ENCODE measurements at places on chromosomes 2 and 18.

DNA sequence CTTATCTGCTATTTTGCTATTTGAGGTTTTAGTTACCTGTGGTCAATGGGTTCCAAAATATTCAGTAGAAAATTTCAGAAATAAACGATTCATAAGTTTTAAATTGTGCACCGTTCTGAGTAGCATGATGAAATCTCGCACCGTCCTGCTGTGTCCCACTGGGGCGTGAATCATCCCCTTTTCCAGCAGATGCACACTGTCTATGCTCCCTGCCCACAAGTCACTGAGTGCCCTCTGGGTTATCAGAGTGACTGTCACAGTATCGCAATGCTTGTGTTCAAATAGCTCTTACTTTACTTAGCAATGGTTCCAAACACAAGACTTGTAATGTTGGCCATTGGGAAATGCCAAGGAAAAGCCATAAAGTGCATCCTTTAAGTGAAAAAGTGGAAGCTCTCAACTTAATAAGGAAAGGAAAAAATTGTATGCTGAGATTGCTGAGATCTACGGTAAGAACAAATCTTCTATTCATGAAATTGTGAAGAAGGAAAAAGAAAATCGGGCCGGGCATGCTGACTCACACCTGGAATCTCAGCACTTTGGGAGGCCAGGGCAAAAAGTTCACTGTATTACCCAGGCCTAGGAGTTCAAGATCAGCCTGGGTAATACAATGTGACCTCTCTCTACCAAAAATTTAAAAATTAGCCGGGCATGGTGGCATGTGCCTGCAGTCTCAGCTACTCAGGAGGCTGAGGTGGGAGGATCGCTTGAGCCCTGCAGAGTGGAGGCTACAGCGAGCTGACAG lies 13.3 kb downstream of the COL4A3 start:
- DNase-seq: no peak
- H3K36me3 ChIP-seq: no peaks in the 10 kb centered on the region
- no peaks in the 10 kb centered on the region for H3K4me1 ChIP-seq
- H3K27ac ChIP-seq: no peak overlapping the region
- no peaks in the 10 kb centered on the region for H3K27me3 ChIP-seq

DNA sequence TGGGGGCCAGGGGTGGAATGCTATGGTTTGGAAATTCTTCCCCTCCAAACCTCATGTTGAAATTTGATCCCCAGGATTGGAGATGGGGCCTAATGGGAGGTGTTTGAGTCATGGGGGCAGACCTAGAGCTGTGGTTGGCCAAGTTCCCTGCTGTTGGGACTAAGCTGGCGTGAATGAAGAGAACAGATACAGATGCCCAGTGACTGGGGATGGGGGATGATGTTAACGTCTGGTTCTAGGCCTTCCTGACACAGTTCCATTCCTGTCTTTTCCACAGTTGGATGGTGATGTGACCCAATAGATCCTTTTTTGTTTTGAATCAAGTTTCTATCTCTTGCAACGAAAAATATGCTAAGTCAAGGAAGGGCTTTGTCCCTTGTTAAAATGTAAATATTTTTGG lies 23.7 kb downstream of the KLHL23 start:
- DNase-seq: no peak
- H3K27me3 ChIP-seq: no peaks in the 10 kb centered on the region
- no peak overlapping the region for H3K4me3 ChIP-seq

DNA sequence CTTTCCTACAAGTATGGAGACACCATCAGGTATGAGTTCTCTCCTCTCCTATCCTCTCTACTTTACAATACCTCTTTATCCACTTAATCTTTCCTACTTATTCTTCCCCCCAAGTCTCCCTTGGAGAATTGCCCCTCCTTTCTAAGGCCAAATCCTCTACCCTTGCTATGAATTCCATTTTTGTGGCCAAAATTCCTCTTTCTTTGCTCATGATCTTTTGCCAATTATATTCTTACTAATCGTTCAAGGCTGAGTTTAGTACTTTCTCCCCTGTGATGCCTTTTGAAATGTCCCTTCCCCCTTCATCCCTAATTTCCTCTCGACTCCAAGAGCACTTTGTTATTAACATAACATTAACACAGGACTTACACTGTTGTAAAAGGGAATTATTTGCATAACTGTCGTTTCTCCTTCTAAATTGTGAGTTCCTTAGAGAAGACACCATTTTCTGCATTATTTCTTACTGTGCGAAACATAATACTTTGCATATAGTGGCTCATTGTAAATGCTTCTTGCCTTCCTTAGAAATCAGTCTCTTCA lies 133.4 kb downstream of the KCTD1 start:
- no peak overlapping the region for H3K4me3 ChIP-seq
- H3K36me3 ChIP-seq: no peaks in the 10 kb centered on the region
- no peak for DNase-seq
- no peaks in the 10 kb centered on the region for H3K27me3 ChIP-seq

DNA sequence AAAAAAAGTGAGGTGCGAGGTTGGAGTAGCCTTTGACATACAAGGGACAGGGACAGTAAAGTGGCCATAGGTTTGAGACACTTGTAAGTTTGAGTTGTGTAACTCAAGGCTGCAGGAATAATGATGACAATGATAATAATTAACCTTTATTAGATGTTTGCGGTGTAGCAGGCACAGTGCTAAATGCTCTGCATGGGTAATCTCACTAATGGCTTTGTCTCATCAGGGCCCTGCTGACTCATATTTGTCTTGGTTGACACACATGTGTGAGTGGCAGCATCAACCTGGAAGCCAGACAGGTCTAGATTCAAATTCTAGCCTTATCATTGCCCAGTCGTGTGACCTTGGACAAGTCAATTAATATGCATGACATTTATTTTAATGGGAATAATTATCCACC lies 126.2 kb downstream of the FSHR start:
- no peak for DNase-seq
- no peaks in the 10 kb centered on the region for H3K4me1 ChIP-seq
- no peak overlapping the region for H3K27ac ChIP-seq
- H3K36me3 ChIP-seq: no peaks in the 10 kb centered on the region
- H3K4me3 ChIP-seq: no peak overlapping the region

- H3K27me3 ChIP-seq: no peaks in the 10 kb centered on the region
- H3K4me1 ChIP-seq: 0 out of 2 replicates have a peak, but pooled peaks cover 6% of the 10 kb centered on the region
- no peak overlapping the region for H3K4me3 ChIP-seq
- no peaks in the 10 kb centered on the region for H3K36me3 ChIP-seq
Observed at GRCh38 chr2:144544053-144544452, 24.1 kb upstream of the ZEB2 start.

DNA sequence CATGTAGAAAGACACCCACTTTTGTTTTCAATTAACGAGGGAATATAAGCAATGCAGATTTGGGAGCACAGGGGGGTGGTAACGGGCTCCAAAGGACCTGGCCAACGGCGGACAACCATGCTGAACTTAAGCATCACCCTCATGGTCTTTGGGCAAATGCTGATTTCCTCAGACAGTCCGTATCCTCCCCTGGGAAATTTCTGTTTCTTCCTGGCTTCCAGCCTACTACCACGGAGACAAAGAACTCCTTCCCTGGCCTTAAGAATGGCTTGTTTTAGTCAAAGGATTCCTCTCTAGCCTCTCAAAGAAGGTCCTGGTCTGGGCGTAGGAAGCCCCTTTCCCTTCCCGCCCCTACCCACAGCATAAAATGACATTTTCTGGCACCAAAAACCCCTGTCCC lies 34.3 kb downstream of the EN1 start:
- H3K27me3 ChIP-seq: no peaks in the 10 kb centered on the region
- H3K4me3 ChIP-seq: no peak overlapping the region

GRCh38 chr2:217462121-217462520 lies 540.7 kb downstream of the TNS1 start:
- DNase-seq: no peak
- H3K27me3 ChIP-seq: no peaks in the 10 kb centered on the region
- H3K4me3 ChIP-seq: no peak overlapping the region
- H3K4me1 ChIP-seq: no peaks in the 10 kb centered on the region

DNA sequence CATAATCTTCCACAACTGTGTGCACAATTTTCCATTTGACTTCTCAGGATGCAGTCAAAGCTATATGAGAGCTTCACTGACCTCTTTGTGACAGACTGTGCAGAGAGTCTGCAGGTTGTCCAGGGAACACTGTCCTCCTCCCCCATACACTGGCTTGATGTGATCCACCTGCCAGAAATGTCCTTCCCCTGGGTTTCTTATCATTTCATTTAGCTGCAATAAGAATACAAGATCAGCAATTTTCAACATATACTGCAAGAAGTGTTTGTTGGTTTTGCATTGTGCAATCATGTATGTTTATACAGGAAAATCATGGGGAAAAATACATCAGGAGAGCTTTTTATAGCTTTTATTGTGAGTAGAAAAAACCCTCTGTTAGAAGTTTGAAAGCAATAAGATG lies 150.7 kb downstream of the RAB3GAP1 start:
- H3K36me3 ChIP-seq: no peaks in the 10 kb centered on the region
- no peaks in the 10 kb centered on the region for H3K4me1 ChIP-seq
- H3K27ac ChIP-seq: no peak overlapping the region
- no peak for DNase-seq
- H3K4me3 ChIP-seq: no peak overlapping the region
- H3K27me3 ChIP-seq: no peaks in the 10 kb centered on the region

DNA sequence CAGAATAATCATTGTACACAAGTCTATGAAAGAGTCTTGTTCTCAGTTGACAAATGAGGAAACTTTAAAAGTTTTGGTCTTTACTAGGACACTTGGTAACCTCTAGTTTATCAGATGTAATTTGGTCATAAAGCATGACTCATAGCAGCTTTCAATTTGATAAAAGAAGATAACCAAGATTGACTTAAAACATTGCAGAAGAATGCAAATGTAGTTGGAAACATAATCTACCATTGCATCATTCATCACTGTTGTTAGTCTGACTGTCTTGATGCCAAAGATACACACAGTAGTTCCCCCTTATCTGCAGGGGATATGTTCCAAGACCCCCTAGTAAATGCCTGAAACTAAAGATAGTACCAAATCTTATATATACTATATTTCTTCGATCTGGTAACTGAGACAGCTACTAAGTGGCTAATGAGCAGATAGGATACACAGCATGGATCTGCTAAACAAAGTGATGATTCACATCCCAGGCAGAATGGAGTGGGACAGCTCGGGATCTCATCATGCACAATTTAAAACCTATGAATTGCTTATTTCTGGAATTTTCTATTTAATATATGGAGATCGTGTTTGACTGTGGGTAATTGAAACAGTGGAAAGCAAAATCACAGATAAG lies 131.4 kb upstream of the CCDC68 start:
- no peak for DNase-seq
- no peaks in the 10 kb centered on the region for H3K36me3 ChIP-seq
- no peak overlapping the region for H3K4me3 ChIP-seq
- H3K4me1 ChIP-seq: no peaks in the 10 kb centered on the region
- H3K27ac ChIP-seq: no peak overlapping the region
- H3K27me3 ChIP-seq: peaks cover 3% of the 10 kb centered on the region

DNA sequence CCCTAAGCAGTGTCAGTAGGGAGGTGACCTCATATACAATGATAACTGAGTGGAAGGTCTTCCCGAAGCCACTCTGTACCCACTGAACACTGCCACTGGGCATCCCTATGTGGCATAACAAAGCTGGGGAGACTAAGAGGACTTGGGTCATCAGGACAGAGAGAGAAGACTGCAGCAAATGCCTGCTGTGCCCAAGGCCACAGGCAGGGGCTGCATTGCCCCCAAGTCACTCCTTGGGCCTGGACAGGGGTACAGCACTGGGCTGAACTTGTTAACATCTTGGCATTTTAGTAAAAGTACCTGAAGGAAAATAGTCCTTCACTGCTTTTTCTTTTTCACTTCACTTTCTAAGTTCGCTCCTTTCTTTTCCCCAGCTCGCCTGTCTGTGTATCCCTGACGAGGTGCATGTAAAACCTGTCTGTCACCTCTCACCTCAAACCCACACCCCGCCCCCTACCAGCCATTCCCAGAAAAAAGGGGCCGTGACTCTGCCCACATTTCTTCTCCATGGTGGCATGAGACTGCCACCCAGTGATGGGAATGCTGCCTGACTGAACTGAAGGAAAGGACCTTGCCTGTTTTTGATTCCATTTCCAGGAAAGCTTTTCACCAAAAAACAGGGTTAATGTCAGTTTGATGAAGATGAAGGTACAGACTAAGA lies 62.9 kb downstream of the MTHFD2 start:
- DNase-seq: no peak
- no peaks in the 10 kb centered on the region for H3K27me3 ChIP-seq
- H3K27ac ChIP-seq: no peak overlapping the region
- H3K36me3 ChIP-seq: no peaks in the 10 kb centered on the region
- H3K4me1 ChIP-seq: no peaks in the 10 kb centered on the region
- no peak overlapping the region for H3K4me3 ChIP-seq

- no peaks in the 10 kb centered on the region for H3K27me3 ChIP-seq
- H3K4me3 ChIP-seq: no peak overlapping the region
- H3K27ac ChIP-seq: no peak overlapping the region
- no peaks in the 10 kb centered on the region for H3K4me1 ChIP-seq
Observed at GRCh38 chr2:77034445-77034844, 487.7 kb downstream of the LRRTM4 start.

- H3K4me3 ChIP-seq: no peak overlapping the region
- H3K27me3 ChIP-seq: no peaks in the 10 kb centered on the region
- H3K36me3 ChIP-seq: no peaks in the 10 kb centered on the region
Observed at GRCh38 chr2:181371195-181371594, 86.0 kb upstream of the ITGA4 start.

Measured in SJSA1 (cell line).